ENCODE measurements at places on chromosomes 16 and 17.

DNA sequence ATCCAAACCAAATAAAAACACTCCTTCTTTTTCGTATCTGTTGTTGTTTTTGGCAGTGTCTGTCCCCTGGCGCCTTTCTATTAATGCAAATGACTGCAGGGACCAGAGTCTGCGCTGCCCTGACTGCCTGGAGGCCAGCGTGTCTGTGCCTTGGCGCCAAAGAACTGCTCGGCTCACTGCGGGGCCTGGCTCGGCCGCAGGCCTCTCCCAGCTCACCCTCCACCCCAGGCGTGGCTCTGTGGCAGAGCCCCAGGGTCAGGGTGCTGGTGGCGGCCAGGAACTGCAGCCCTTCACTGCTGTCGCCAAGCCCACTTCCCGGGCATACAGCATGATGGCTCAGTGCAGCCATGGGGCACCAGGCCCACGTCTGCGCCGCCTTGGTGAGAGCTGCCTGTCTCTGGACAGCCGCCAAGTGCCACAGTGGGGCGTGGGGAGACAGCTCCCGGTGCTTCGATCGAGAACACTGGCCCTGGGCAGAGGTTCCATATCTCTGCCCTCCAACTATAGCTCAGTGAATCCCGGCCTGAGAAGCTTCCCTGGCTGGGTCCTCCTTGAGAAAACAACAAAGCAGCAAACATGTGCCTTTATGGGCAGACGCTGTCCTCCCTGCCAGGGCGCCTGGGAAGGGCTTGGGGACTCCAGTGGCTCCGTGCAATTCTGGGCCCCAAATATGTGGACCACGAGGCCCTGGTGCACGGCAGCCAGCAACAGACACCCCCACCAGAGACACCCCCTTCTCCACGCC is 11.1 kb downstream of the CANT1 start:
- DNase-seq = peak; percentile 35

DNA sequence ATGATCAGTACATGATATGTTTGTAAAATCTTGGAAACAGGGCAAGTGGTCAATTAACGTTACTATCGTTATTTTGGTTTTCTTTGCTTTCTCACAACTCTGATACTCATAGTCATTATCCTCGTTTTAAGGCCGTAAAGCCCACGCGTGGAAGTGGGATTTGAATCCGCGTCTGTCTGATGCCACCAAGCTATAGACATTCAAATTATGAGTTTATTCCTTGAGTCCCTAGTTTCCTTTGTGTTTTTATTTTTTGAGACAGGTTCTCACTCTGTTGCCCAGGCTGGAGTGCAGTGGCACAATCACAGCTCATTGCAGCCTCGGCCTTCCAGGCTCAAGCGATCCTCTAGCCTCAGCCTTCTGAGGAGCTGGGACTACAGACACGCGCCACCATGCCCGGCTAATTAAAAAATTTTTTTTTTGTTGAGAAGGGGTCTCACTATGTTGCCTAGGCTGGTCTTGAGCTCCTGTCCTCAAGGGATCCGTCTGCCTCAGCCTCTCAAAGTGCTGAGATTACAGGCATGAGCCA is 1.0 kb downstream of the DCTN5 start:
- no peak for DNase-seq

DNA sequence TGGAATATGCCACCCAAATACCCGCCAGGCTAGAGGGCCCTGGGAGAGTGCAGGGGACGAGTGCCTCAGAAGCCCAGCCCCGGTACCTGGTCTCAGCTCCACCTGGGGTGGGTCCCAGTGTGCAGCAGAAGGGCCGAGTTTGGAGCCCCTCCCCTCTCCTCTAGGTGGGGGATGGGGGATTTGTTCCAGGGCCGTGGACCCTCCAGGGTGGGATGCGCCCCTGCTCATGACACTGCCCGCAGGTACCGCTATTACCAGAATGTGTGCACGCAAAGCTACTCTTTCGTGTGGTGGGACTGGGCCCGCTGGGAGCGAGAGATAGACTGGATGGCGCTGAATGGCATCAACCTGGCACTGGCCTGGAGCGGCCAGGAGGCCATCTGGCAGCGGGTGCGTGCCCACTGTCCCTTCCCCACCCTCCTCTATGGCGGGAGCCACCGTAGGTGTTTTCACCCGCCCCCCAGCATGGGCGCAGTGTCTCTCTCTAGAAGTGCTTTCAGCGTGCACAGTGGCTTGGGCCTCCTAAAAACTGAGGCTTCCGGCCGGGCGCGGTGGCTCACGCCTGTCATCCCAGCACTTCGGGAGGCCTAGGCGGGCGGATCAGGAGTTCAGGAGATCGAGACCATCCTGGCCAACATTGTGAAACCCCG is 1.2 kb downstream of the NAGLU start:
- DNase-seq = no peak

DNA sequence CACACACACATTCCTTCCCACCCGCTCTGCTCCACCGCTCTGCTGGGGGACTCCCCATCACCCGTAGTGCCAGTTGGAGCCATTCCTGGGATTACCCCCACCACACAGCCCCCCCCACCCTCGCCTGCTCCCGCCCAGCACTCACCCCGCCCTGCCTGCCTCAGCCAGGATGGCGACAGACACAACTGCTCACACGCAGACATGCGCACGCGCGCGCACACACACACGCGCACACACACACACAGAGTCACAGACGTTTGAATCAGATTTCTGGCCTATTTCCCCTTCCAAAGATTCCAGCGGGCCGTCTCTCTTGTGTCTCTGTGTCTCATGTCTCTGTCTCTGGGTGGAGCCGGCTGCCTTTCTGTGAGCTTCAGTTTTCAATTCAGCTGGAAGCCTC is 4.4 kb downstream of the CACNA1G start:
- no peak for DNase-seq

DNA sequence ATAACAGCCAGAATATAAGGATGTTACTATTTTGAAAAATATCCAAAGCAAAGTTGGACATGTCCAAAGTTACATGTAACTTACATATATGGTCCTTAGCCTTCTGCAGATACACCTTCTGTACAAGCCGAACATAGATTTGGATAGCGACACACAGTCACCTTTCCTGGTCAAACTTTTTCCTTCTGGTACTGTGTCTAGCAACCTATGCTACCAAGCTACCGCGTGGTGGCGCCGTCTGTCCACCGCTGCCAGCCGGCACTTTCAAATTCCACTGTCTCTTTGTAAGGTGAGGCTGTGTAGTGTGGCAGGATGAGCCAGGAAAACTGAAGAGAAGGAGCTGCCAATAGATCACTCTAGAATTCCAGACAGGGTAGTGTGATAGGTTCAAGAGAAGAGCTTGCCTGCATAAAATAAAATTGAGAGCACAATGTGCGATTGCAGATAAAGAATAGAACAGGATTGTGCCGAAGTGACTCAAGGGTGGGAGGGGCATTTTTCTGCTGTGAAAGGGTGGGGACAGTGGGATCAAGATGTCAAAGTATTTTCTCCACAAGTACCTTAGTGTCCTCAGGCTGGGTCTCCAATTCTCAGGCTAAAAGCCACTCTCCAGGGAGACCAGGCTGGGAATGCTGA is 366.9 kb downstream of the SLC39A11 start:
- DNase-seq = peak; percentile 32

DNA sequence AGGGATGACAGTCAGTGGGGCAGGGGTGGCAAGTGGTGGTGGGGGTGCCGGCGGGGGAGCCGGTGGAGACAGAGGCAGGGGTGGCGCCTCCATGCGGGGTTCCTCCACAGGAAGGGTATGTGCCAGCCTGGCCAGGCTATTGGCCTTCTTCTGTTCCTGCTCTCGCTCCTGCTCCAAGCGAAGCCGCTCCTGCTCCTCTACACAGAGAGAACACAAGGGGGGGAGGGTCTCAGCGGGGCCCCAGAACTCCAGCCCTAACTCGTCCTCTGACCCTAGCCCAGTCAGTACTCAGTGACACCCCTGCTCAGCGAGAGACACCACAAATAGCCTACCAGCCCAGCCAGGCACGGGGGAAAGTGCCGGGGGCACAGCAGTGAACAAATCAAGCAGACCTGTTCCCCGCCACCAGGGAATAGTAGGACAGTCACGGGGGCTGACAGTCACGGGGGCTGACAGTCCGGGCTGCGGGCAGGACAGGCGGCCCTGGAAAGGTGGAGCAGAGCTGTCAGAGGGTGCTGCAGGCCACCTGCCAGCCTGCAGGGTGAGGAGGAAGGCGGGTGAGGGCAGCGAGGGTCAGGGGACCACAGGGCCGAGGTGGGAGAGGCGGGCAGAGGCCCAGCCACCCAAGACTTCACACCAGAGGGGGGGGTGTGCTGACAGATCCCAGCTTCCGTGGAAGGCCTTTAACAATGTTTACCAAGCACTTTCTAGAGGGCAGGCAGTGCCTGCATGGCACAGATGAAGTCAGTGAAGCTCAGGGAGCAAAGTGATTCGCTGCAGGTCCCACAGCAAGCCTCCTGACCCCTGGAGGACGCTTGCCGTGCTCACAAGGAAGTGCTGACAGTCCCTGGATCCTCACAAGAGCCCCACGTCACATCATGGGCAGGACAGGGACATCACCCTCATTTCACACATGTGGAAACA is 5.3 kb downstream of the MNT start:
- no peak for DNase-seq

DNA sequence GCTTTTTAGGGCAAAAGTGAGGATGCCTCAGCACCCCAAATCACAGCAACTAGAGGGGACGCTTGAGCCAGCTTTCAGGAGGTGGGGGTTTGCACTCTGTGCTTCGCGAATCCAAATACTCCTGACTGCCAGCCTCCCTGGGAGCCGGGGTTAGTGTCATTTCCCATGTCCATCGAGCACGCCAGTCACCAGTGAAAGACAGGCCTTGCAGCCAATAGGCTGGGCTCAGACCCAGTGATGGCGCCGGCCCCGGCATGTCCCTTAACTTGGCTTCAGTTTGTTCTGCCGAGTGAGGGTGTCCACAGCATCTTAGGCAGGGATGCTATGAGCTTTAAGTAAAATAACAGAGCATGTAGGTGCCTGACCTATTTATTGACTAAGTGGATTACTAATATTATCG is 50.9 kb upstream of the CDC42EP4 start:
- DNase-seq = no peak

- no peak for DNase-seq
Observed at GRCh38 chr16:13631213-13631767, 288.7 kb upstream of the ERCC4 start.

DNA sequence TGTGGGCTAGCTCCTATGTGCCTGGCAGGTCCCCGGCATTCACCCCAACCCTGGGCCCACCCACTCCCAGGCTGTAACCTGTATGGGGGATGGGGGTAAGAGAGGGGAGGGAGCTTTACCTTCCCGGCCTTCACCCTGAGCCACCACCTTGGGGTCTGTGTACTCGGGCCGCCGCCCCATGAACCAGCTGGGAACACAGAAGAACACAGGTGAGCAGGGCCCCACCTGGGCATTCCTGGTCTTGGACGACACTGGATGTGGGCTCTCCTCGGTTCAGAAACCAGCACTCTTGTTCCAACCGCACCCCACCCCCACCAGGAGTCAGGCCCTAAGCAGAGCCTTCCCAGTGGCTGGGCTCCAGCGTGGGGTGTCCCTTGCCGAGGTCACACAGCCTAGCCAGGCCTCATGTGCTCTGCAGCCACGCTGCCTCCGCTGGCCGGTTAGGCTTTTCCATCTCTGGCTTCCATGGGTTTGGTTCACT is 18.8 kb downstream of the B9D1 start:
- no peak for DNase-seq

GRCh38 chr16:20364051-20364450 is 11.5 kb upstream of the UMOD start:
- DNase-seq = no peak

- DNase-seq = no peak
Observed at GRCh38 chr16:57157533-57157932, 28.3 kb downstream of the PSME3IP1 start.

DNA sequence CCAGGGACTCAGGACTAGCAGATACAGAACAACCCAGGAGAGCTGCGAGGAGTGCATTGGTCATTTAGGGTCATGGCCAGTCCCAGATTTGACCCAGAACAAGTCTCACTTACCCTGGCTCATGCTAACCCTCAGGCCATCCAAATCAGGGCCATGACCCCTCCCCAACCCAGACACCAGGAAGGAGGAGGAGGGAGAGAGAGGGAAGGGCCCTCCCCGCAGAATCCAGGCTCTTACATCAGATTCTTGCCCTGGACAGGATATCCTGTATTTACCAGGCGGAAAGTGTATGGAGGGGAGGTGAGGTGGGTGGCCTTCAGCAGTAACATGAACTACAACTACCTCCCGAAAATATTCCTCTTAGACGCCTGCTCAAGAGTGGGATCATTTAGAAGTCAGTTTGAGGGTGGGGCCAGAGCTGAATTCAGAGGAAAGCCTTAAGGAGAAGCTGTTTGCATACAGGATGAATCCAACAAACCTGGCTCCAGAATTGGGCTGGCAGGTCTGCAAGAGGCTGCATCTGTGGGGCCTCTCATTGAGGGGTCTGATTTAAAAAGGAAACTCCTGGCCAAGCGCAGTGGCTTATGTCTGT is 2.1 kb downstream of the VAT1 start:
- DNase-seq = no peak

DNA sequence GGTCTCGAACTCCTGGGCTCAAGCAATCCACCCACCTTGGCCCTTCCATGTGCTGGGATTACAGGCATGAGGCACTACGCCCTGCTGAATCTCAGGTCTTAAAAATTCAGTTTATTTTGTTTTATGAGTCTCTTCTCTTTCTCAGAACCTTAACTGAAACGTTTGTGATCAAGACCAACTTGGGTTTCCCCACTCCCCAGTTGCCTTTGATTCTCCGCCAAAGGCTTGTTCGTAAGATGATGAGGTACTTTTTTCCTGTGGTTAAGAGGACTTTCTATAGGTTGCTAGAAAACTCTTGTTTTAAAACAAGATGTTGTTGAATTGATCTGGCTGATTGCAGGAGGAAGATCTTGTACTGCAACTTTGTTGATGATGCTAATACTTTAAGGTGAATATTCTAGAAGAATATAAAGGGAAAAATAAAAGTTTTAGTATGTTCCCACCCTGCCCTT is 11.7 kb downstream of the ABCC1 start:
- no peak for DNase-seq

GRCh38 chr16:12375046-12375740 is 398.7 kb downstream of the SNX29 start:
- no peak for DNase-seq

- DNase-seq = peak; percentile 44
Observed at GRCh38 chr16:75053791-75054555, 55.1 kb downstream of the ZNRF1 start.

DNA sequence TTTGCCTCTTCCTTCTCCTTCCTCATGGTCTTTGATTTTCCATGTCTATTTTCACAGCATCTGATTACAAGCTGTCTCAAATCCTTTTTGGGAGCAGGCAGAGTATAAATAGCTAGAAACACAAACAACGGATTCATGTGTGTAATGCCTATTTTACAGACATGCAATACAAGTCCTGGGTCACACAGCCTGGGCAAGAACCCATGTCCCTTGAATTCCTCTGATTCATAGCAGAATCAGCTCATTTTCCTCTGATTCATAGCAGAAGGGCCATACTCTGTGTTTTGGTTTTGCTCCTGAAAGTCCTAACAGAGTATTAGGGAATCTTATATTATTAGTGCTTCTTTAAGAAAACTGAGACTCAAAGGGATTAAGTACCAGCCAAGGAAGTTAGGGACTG is 71.3 kb downstream of the IRX5 start:
- no peak for DNase-seq
